ENCODE measurements at places on chromosomes 1 and 21.

GRCh38 chr1:209416039-209416438, 167.5 kb upstream of the CAMK1G start:
- DNase-seq = no peak

DNA sequence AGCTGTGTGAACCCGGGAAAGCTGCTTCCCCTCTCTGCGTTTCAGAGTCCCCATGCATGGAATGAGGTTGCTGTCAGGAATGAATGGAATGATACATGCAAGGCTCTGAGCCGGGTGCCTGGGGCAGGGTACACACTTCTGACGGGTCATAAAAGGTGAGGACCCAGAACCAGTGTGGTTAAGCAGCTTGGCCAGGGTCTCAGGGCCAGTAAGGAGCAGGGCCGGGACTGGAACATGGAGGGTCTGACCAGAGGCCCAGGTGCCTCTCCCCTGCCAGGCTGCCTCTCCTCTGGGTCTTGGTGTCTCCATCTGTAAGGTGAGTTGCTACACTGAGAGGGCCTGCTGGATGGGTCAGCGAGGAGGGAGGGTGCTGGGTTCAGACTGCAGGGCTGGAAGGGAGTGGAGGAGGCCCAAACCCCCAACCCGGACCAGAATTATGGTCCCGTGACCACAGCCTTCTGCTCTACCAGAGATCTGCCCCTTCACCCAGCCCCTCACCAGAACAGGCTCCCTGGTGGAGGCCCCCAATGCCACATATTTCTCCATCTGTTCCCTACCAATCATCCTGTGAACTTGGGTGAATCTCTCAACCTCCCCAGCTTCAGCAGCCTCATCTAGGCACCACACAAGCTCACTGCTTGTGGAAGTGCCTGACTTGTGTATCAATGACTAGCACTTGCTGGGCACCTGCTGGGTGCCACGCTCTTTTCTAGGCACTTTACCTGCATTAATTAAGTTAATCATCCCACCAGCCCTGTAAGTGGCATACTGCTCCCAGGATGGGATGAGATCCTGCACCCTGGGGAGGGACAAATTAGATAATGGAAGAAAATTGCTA, 16.2 kb upstream of the LRP8 start:
- no peak for DNase-seq

GRCh38 chr1:59150577-59151386, 146.1 kb upstream of the FGGY start:
- DNase-seq = no peak

DNA sequence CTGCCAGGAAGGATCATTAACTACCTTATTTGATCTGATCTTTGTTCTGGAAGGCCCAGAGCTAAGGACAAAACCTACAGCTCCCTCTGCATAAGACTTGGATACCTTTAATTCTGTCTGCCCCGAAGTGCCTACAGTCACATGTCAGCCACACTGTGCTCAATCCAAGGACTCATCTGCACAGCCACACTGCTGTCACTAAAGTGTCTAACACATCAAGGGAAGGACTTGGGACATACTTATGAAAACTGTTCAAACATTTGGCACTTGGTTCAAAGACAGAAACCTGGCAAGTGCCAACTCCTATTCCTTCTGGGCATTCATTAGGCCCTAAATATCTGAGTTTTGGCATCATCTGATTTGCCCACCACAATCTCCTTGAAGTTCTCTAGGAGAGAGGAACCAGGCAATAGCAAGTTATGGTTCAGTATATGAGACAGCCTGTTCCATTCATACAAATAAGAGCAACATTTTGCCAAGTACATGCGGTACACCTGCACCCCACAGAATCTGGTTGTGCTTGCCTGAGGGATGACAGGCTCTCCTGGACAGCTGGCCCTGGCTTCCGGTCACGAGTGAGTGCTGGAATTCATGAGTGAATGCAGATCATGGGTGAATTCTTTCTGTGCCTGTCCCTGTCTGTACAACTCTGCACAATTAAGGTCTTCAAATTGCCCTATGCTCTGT, 105.9 kb downstream of the KCNK1 start:
- no peak for DNase-seq

DNA sequence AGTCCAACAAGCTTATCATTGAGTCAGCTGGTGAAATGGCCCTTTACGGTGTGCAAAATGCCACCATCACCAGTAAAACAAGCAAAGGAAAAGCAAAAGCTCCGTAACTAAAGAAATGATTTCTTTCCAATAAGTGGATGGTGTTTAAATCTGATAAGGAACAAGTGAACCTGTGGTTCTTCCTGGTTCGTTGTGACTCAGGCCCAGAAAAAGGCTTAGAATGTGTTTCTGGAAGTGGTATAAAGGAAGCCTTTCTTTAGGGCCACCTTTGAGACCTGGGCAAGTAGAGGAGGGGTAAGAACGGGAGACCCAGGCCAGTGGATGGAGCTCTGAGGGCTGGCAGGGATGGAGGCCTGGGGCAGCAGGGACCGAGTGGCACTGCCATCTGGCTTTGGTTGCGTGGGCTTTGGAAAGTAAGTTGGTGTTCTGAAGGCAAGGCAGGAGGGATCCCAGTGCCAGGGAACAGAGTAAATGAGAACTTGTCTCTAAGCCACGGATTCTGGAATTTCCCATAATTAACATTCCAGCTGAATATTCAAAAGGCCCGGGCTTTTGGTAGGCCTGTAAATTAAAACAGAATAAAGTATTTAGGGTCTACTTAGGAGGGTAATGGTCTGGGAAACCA, 87.9 kb upstream of the LMO4 start:
- no peak for DNase-seq

DNA sequence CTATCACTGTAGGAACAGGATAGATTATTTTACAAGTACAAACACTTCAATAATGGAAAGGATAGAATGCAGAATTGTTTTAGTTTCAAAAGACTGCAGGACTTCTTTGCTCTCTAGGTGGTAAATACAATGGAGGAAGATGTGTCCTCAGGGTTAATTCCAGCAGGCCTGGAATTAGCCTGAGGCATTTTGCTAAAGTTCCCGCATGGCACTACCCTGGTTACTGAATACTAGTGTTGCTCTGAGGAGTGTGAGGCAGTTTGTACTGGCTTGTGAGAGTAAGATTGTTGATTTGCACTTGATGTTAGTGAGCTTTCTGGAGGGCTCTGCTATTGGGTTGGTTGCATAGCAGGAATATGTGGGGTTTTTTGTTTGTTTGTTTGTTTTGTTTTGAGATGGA, 61.4 kb downstream of the FASLG start:
- no peak for DNase-seq

- DNase-seq = no peak
These were observed 7.9 kb upstream of the IL23R start for GRCh38 chr1:67158401-67158800.

- DNase-seq = no peak
These were observed 52.4 kb upstream of the CDC42BPA start for GRCh38 chr1:227370533-227371254.

DNA sequence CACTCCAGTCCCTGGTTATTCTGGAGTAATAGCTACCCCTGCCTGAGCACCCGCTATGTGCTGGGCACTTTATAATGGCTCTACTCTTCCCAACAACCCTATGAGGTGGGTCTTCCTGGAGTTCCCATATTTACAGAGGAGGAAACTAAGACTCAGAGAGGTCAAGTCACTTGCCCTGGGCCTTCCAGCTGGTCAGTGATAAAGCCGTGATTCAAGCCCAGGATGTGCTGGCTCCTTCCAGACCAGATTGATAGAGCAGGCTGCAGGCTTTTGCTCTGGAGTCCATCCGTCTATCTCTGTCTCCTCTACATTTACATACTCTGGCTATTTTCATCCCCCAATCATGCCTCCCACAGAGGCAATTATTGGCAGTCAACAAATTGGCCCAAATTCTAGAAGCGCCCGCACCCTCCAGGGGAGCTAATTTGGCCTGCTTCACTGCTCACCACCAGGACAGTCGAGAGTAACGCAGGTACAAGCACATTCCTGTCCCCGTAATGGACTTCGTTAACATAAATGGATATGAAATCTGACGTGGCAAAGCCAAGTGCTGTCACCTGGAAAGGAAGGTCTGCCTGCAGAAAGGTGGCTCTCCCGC, 39.8 kb upstream of the SELENON start:
- no peak for DNase-seq

DNA sequence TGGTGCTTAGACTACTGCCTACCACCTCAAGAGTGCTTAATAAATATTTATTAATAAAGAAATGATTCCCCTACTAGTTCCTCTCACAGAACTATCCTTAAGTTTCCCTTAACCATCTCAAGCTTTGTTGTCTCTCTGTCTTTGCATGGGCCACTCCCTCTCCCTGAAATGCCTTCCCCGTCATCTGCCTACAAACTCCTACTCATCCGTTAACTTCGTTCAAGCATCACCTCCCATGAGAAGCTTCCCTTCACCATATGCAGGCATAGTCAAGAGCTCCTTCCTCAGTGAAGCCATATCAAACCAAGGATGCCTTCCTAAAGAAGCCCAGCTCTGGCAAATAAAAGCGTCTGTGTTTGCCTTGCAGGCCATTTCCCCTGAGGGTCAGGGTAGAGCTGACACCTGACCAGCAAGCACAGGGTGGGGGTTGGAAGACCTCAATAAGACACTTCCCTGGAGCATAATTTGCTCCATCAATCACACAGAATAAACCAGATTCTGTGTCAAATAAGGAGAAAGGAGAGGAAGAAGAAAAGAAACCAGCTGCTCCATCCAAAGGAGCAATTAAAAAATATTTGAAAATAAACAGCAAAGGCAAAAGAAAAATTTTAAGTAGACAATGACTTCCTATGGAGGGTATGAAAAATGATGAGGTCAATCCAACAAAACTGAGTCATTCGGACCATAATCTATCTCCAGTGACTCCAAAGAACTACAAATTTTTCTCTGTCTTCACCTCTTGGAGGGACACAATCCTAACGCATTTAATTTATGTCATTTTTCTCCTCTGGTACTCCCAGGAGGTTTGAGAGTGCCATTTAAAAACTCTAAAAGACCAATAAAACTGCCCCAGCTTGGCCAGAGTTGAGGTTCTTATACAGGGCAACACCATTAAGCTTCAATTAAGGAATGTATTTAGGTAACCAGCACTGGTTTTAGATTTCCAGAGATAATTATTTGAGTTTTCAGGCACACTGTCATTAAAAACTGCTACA, 303.6 kb downstream of the KCNH1 start:
- DNase-seq = no peak

- DNase-seq = no peak
These were observed 159.7 kb upstream of the BEND5 start for GRCh38 chr1:48936436-48936835.

- no peak for DNase-seq
These were observed 3.5 kb downstream of the EXOC8 start for GRCh38 chr1:231334079-231334666.

- DNase-seq = no peak
These were observed 1.2 kb upstream of the STYXL2 start for GRCh38 chr1:167092653-167093052.

GRCh38 chr1:186536273-186536890, 75.5 kb upstream of the PDC start:
- no peak for DNase-seq

GRCh38 chr1:202192770-202193613, 607 bp upstream of the LGR6 start:
- DNase-seq = no peak

DNA sequence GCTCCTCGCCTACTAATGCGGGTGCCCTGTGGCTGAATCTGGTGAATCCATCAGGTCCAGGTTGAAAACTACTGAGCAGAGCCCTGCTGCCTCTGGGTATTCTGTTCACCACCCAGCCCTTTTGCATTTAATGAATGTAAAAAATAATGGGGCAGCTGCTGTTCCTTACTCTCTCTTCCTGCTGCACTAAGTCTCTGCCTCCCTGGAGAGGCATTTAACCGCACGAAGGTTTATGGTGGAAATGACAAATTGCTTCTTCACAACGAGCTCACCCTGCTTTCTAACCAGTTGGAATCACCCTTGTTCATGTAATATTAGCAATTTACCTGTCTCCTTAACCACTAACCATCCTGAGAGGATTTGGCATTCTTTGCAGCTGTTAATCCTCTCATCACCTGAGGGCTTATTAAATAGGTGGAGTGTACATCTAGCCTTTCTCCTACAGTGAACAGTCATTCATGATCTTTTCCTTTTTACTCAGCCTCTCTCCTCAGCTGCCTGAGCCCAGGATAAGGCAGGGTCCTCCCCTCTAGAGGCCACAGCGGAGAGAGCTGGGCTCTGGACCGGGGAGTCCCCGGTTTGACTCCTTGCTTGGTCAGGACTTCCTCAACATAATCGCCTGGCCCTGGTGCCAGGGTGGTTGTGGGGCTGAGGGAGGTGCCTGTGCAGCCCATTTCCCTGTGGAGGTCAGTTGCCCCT, 97.6 kb downstream of the NOS1AP start:
- DNase-seq = no peak

- no peak for DNase-seq
These were observed 10.3 kb upstream of the EVI5 start for GRCh38 chr1:92795166-92795565.

DNA sequence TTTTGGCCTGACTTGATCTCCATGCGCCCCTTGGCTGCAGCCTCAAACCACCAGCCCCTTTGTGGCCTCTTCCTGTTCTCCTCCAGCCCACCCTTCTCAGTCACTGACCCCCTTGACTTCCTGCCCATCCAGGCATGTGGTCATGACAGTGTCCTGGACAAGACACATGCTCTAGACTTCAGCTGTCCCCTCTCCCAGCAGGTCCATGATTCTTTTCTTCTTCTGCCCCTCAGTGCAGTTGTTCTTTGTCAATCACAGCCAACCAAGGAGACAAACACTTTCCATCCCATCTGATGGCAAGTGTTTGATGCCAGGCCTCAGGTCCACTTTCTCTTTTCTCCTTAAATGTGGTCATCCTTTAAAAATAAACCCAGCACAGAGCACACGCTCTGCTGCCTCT, 49.7 kb downstream of the SYT6 start:
- no peak for DNase-seq

All from T-helper 1 cell (primary cell).